ENCODE measurements at places on chromosomes 4 and X. TPM values are rescaled to one million over a fixed set of nuclear protein-coding genes. Genes with fewer than 3 reads are reported as not detected.

Gene PABPC5
- 1.6 TPM for total RNA-seq

Gene SOX3
- not detected for total RNA-seq

Gene APLN
- 9.3 TPM for total RNA-seq

Gene GIMD1
- total RNA-seq, result not detected

Gene NSUN7
- total RNA-seq, result not detected

Gene UGT2A1
- total RNA-seq, result not detected

Gene PABPC1L2A
- not detected for total RNA-seq

Gene SULT1B1
- 8.3 TPM for total RNA-seq

Gene YY2
- total RNA-seq, result 0.65 TPM

Gene ZMAT1
- 0.65 TPM for total RNA-seq

Gene CLCN5
- 4.6 TPM for total RNA-seq

Gene KIAA1210
- total RNA-seq, result not detected

Gene NDNF
- total RNA-seq, result 0.44 TPM

Gene CFI
- 26.4 TPM for total RNA-seq

Gene NHSL2
- 19.2 TPM for total RNA-seq

Gene CNGA1
- total RNA-seq, result not detected

Gene TBX22
- not detected for total RNA-seq

Gene PDE5A
- total RNA-seq, result 3.3 TPM

Gene CSAG1
- total RNA-seq, result not detected

Gene DUSP21
- total RNA-seq, result not detected

Gene ADAM29
- not detected for total RNA-seq
